ENCODE measurements at places on chromosomes 1 and 21. TPM values are rescaled to one million over a fixed set of nuclear protein-coding genes. Genes with fewer than 3 reads are reported as not detected.
A peak's percentile ranks its signal among the peaks of the same experiment; 100 is the strongest.

Gene HES3
- not detected for total RNA-seq

GRCh38 chr1:103171041-103171590 is 62.8 kb upstream of the COL11A1 start:
- DNase-seq, result no peak

Gene ANGPTL7
- total RNA-seq, result not detected

Gene MX2
- not detected for total RNA-seq

Gene PPFIA4
- total RNA-seq, result 21.5 TPM

Gene ZNF691
- total RNA-seq, result 13.5 TPM

DNA sequence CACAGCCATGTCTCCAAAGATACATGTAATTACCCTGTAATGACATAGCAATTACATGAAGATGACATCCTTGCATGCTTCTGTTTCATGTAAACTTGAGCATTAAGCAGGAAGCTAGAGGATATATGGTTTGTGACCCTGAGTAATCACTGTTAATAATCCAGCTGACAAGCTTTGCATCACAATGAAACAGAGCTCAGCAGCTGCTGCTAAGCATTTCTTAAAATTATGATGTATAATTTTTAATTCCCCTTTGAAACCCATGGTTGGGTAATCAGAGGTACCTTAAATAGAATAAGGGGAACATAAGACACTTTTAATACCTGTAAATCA is 293.5 kb downstream of the NTNG1 start:
- no peak for DNase-seq

DNA sequence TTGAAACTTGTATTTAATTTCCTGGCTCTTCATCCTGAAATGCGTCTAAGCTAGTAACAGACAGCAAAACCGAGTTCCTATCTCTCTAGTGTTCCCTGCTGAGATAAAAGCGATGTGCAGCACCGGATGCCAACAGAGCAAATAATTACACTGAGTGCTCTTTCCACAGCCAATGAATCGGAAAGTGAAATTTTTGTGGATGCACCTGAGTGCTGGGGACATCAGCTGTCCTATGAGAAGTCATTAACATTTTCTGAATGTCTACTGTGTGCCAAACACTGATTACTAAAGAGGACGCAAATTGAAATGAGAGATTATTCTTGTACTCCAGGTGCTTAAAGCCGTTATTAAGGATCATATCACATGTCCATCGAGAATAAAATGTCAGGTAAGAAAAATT is 278.0 kb downstream of the RGS7 start:
- no peak for DNase-seq

DNA sequence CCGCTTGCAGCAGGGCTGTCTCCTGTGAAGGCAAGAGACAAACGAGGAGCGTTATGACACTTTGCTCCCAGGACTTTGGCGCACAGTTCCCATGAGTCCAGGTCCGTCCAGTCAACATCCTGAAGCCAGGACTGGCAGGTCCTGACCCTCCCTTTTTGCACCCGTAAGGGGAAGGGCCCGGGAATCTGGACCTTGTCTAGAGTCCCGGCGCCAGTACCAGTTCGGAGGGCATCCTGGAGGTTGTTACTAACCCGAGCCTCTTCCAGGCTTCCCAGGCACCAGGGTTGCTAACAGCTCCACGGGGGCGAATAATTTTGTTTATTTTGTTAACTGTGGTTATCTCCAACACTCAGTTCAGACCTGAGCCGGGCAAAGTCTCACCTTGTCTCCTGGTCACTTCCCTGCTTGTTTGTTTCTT is 682 bp upstream of the RWDD3 start:
- DNase-seq, result peak; percentile 67

- DNase-seq, result no peak
Measured at GRCh38 chr1:34829250-34829649, 30.3 kb downstream of the SMIM12 start.

All from SJCRH30 (cell line).